ENCODE measurements at places on chromosomes 2 and 18. TPM values are rescaled to one million over a fixed set of nuclear protein-coding genes. Genes with fewer than 3 reads are reported as not detected.

DNA sequence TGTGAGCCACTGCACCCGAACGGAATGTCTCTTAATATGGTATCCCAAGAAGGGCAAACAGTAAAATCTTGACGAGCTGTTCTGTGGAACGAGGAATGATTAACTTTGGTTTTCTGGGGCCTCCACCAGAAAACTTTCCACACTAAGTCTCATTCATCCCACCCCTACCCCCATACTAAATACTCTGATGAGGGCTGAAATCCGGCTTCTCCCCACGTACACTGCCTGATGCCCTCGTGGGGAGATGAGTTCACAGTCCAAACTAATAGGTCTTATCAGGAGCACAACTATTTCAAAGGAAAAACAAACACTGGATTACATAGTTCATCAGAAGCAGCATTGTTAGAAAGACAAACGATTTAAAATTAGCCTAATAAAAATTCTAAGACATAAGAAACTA, 49.2 kb upstream of the TCF4 start:
- H3K4me1 ChIP-seq: no peaks in the 10 kb centered on the region
- H3K27ac ChIP-seq: no peak overlapping the region
- H3K4me3 ChIP-seq: no peak overlapping the region
- peaks cover 7% of the 10 kb centered on the region for H3K36me3 ChIP-seq
- DNase-seq: no peak

GRCh38 chr2:159111346-159111927, 143.0 kb downstream of the TANC1 start:
- peaks cover 3% of the 10 kb centered on the region for H3K27me3 ChIP-seq
- DNase-seq: no peak
- peaks cover 18% of the 10 kb centered on the region for H3K36me3 ChIP-seq
- H3K27ac ChIP-seq: no peak overlapping the region
- no peak overlapping the region for H3K4me3 ChIP-seq

DNA sequence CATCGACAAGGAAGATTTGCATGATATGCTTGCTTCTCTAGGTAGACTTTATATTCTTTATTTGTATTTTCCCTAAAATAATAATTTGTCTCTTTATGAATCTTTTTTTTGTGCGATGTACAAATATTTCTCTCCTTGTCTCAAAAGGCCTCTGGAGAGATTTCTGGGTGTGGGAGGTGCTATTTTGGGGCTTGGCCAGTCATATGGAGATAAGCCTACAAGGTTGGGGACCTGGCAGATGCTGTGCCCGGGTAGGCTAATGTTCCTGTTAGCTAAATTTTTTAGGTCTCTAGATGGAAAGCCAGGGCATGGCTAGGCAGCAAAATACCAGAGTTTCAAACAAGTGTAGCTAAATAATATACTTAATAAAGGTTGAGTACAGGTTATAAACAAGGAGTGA, 11.1 kb downstream of the MYL12B start:
- peaks cover 27% of the 10 kb centered on the region for H3K4me1 ChIP-seq
- H3K27me3 ChIP-seq: no peaks in the 10 kb centered on the region
- H3K27ac ChIP-seq: no peak overlapping the region
- H3K4me3 ChIP-seq: no peak overlapping the region

DNA sequence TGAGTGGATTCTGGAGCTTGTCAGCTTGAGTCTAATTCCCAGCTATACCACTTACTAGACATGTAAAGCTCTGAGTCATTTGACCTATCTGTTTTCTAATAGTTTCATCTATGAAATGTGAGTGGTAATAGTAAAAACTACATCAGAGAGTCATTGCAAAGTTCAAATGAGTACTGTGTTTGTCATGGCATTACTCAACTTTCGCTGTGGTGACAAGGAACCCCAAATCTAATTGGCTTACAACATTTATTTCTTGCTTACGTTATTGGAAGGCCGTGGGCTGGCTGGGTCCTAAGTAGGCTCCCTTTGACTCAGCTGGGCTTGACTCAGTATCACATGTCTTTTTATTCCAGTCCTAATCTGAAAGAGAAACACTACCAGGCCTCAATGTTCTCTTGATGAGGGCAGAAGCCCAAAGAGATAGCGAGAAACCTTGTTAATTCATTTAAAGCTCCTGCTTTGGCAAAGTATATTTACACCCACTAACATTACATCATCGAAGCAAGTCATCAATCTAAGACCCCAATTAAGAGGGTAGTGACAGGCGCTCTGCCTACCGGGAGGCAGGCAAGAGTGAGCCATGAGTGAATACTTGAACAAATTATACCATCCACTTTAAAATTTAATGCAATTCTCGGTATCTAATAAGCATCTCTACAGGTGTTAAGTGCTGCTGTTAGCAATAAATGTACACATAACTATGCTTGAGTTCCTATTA, 431.8 kb upstream of the SPHKAP start:
- peaks cover 1% of the 10 kb centered on the region for H3K27me3 ChIP-seq
- H3K36me3 ChIP-seq: no peaks in the 10 kb centered on the region
- no peak overlapping the region for H3K4me3 ChIP-seq
- DNase-seq: no peak
- no peaks in the 10 kb centered on the region for H3K4me1 ChIP-seq

- no peaks in the 10 kb centered on the region for H3K27me3 ChIP-seq
- DNase-seq: no peak
- H3K27ac ChIP-seq: no peak overlapping the region
- no peak overlapping the region for H3K4me3 ChIP-seq
These were observed 390.7 kb downstream of the METTL4 start for GRCh38 chr18:2180586-2180985.

DNA sequence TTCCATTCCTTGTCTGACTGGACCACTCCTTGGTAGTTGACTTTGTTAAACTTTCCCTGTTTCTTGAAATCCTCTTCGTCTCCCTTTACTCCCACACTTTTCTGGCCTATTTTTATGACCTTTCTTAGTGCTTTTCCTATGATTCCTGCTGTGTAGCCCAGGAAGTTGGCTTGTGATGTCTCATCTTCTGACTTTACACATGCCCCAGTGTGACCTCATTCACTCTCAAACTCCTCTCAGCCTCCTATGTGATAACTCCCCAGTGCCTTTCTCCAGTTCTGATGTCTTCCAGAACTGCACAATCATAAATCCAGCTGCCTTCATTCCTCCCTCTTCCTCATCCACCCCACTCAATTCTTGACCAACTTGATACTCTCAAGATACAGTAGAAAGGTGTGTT, 407.6 kb downstream of the TGIF1 start:
- no peak overlapping the region for H3K27ac ChIP-seq
- H3K4me3 ChIP-seq: no peak overlapping the region
- no peaks in the 10 kb centered on the region for H3K27me3 ChIP-seq
- H3K4me1 ChIP-seq: no peaks in the 10 kb centered on the region
- no peak for DNase-seq
- H3K36me3 ChIP-seq: no peaks in the 10 kb centered on the region

The PHOSPHO2 gene
- total RNA-seq: 10.5 TPM

DNA sequence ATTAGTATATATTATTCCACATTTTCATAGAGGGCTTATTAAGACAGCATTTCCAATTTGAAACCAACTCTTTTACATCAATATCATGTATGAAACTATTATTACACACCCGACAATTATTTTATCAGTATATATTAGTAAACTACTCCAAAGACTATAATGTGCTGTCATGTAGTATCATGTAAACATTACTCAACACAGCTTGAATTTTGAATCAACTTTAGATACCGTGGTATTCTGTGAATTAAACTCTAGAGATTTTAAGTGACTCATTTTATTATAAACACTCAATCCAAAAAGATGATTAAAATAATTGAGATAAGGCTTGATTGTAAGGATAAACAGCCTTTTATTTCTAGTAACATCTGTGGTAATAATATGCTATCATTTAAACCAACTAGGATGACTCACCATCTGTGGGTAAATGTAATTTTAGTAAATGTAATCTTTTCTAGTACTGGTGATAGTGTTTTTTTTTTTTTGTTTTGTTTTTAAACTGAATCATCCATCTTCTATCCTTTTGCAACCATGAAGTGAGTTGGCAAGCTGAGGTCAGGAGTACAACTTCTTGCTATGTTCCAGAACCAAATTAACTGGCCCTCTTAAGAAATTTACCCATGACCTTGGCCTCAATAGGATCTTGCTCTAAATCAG, 144.3 kb upstream of the SMAD7 start:
- H3K27me3 ChIP-seq: no peaks in the 10 kb centered on the region
- no peak overlapping the region for H3K4me3 ChIP-seq
- no peaks in the 10 kb centered on the region for H3K4me1 ChIP-seq
- no peak for DNase-seq

GRCh38 chr18:3457261-3457724, 7.3 kb downstream of the TGIF1 start:
- peaks cover 58% of the 10 kb centered on the region for H3K36me3 ChIP-seq
- peak overlapping the region; percentile 54 for H3K4me3 ChIP-seq
- H3K4me1 ChIP-seq: peaks cover 57% of the 10 kb centered on the region
- H3K27me3 ChIP-seq: peaks cover 15% of the 10 kb centered on the region
- peak overlapping the region; percentile 18 for H3K27ac ChIP-seq

- no peaks in the 10 kb centered on the region for H3K4me1 ChIP-seq
- DNase-seq: no peak
- H3K27ac ChIP-seq: no peak overlapping the region
These were observed 81.8 kb upstream of the RBMS1 start for GRCh38 chr2:160575368-160575767.

The TMEM169 gene
- total RNA-seq: 3.2 TPM

The CNGA3 gene
- total RNA-seq: 0.10 TPM

GRCh38 chr2:207338220-207338607, 172.5 kb upstream of the KLF7 start:
- H3K36me3 ChIP-seq: no peaks in the 10 kb centered on the region
- peaks cover 39% of the 10 kb centered on the region for H3K4me1 ChIP-seq
- no peak for DNase-seq
- H3K4me3 ChIP-seq: no peak overlapping the region
- H3K27ac ChIP-seq: no peak overlapping the region

The C2orf72 gene
- 5.4 TPM for total RNA-seq

DNA sequence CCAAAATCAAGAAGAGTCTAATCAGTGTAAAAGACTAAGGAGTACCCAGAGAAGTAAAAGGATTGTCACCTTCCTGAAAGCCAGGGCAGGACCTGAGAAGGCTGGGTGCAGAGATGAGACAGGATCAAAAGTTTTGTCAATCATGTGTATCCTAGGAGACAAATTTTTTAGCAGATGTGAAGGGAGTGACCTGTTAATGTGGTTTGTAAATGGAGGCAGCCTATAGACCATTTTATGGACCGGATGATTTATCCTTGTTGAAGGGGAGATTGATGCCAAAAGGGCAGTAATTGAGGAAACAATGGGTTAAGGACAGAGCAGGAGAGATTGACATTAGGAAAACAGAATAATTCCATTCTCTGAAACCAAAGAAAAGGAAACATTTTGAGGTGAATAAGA, 813 bp downstream of the NDC80 start:
- no peaks in the 10 kb centered on the region for H3K36me3 ChIP-seq
- no peak for DNase-seq
- peak overlapping the region; percentile 98 for H3K4me3 ChIP-seq
- peaks cover 4% of the 10 kb centered on the region for H3K27me3 ChIP-seq
- H3K27ac ChIP-seq: peak overlapping the region; percentile 97

DNA sequence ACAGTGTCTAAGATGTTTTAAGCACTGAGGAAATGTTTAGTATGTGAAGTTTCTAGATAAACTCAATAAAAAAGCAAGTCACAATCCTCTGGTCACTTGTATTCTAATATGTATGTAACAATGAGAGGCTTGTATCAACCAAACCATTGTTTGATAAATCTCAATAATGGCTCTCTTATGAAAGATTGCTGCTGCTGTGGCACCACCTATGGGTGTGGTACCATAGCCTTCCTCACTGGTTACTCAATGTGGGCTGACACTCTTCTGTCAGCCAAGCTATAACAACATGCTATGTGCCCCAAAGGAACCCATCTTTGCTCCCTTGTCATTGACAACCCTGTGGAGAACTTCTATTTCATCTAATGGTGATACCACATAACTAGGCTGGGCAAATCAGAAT, 12.6 kb upstream of the RAB1A start:
- no peak overlapping the region for H3K4me3 ChIP-seq
- H3K36me3 ChIP-seq: no peaks in the 10 kb centered on the region
- H3K27ac ChIP-seq: no peak overlapping the region
- H3K4me1 ChIP-seq: peaks cover 3% of the 10 kb centered on the region

All from endothelial cell (in vitro differentiated cells).